ENCODE measurements at places on chromosomes 2 and 18.

GRCh38 chr2:9952286-9952737 lies 819 bp downstream of the GRHL1 start:
- DNase-seq, result no peak

DNA sequence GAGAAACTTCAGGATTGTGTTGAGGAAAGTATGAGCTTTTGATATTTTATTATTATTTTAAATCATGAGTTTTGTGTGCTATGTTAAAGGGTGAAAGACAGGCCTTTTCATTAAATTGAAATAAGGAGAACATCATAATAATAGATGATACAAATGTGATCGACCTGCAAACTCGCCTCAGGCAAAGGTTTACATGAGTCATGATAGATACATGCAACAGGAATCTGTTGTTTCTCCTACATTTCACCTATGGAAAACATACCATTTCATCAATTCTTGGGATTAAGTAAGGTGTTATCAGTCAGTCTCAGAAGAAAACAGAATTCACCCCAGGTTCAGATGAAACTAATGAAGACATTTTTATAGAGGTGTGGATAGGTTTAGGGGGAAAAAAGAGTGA lies 1992.5 kb upstream of the PIK3C3 start:
- DNase-seq, result no peak

- no peak for DNase-seq
Measured at GRCh38 chr2:205773989-205774388, 91.7 kb downstream of the NRP2 start.

DNA sequence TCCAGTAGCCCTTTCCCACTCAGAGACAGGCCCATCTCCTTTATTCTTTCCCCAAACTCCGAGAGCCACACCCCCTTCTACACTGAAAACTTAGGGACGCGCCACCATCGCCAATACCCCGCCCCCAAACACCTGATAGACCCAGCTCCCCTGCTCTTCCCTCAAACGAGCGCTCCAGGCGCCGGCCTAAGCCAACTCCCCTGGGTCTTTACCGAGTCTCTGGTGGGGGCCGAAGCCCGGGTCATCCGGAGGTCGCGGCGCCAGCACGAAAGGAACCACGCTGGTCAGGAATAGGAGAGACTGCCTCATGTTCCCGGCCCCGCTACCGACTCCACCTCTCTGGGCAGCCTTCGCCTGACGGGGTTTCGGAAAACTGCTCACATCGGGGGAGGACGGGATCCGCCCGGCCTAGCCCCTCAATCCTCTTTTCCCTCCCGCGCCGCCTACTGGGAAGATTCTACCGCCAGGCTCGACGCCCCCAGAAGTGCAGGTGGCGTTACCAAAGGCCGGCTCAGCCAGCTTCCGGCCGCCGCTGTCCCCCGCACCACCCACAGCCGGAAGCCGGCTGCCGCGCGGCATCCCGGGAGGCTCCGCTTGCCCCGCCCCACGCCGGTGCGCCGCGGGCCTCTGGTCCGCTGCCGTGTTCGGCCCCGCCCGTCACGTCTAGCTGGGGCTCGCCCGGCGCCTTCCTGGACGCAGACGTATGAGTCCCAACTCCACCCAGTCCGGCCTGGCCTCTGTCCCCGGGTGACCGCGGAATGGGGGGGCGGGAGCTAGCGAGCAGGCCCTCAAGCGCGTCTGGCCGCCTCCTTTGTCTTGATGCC lies at the start of gene ADAM17:
ADAM17 (minus strand) TSS at position 534 of the 824 bp plus-strand sequence; CDS start at position 309, 225 bp downstream.
- peak; percentile 99 for DNase-seq

GRCh38 chr2:173048522-173048896 lies 27.1 kb upstream of the MAP3K20 start:
- no peak for DNase-seq

- no peak for DNase-seq
Measured at GRCh38 chr2:63092857-63093256, 42.2 kb downstream of the OTX1 start.

DNA sequence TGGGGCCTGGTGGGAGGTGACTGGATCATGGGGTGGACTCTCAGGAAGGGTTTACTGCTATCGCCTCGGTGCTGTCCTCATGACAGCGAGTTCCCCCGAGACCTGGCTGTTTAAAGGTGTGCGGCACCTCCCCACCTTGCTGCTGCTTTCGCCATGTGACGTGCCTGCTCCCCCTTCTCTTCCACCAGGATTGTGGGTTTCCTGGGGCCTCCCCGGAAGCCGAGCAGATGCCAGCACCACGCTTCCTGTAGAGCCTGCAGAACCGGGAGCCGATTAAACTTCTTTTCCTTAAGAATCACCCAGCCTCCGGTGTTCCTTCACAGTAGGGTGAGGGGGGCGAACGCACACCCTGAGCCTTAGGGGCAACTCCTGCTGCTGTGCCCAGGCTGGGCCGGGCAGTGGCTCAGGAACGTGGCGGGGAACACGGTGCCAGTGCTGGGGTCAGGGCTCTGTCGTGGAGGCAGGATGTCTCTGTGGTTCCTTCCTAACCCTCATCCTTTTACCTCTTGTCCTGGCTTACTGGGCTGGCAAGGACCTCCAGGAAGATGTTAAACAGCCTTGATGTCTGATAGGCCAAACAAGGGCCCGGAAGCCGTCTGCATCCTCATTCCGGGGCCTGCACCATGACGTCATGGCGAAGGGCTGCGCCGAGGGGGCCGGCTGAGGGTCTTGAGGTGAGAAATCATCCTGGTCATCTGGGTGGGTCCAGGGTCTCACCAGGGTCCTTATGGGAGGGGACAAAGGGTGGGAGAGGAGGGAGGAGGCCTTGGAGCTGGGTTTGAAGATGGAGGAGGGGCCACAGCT lies 12.7 kb downstream of the NEU4 start:
- DNase-seq, result no peak

- DNase-seq, result no peak
Measured at GRCh38 chr18:26791676-26792075, 73.8 kb downstream of the AQP4 start.

GRCh38 chr2:25377822-25378421 lies 36.2 kb upstream of the DNMT3A start:
- no peak for DNase-seq

- no peak for DNase-seq
Measured at GRCh38 chr18:22348521-22349316, 69.0 kb downstream of the CTAGE1 start.

- no peak for DNase-seq
Measured at GRCh38 chr18:54284981-54285785, 15.9 kb downstream of the POLI start.

- DNase-seq, result no peak
Measured at GRCh38 chr2:237889016-237889415, 29.6 kb downstream of the RAMP1 start.

DNA sequence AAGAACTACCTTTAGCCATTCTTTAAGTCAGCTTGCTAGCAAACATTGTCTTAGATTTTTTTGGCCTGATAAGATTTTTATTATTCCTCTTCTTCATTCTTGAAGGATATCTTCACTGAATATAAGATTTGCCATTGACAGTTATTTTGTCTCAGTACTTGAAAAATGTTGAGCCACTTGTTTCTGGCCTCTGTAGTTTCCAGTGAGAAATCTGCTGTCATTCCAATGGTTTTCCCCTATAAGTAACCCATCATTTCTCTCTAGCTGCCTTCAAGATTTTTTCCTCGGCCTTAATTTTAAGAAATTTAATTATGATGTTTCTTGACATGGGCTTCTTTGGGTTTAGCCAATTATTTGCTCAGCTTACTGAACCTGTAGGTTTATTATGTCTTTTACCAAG lies 32.6 kb downstream of the ACOXL start:
- no peak for DNase-seq

- DNase-seq, result no peak
Measured at GRCh38 chr2:55965276-55965675, 41.7 kb upstream of the EFEMP1 start.

DNA sequence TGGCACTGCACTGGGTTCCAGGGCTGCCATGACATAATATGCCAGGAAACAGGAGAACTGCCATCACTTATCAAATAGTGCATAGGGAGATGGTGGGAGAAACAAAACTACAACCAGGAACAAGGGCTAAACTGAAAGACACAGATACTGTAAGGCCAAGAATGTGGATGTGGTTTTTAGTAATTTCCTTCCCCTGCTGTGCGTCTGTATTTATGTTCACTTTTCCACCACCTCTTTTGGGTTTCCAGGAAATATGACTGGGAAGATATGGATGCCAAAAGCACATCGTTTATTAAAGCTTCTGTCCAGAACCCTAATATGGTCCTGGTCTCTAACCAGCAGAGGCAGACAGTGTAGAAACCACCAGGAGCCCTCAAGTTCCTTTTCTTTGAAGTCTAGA lies 759.7 kb upstream of the FANCL start:
- no peak for DNase-seq

DNA sequence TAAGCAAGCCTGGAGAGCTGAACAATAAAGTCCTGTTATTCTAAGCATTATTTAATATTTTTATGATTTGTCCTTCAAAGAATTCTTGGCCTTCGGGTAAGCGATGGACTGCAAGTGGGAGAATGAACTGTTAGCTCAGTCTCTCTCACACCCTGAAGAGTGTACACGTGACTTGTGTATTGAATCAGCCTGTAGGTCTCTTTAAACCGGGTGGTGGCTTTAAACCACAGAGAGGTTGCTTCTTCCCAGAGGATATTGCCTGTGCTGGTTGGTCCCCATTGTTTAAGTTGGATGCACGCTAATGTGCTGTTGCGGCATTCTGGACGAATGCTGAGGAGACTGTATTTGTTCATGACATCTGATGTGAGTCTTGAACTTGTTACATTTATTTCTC lies 183.3 kb downstream of the LTBP1 start:
- no peak for DNase-seq

DNA sequence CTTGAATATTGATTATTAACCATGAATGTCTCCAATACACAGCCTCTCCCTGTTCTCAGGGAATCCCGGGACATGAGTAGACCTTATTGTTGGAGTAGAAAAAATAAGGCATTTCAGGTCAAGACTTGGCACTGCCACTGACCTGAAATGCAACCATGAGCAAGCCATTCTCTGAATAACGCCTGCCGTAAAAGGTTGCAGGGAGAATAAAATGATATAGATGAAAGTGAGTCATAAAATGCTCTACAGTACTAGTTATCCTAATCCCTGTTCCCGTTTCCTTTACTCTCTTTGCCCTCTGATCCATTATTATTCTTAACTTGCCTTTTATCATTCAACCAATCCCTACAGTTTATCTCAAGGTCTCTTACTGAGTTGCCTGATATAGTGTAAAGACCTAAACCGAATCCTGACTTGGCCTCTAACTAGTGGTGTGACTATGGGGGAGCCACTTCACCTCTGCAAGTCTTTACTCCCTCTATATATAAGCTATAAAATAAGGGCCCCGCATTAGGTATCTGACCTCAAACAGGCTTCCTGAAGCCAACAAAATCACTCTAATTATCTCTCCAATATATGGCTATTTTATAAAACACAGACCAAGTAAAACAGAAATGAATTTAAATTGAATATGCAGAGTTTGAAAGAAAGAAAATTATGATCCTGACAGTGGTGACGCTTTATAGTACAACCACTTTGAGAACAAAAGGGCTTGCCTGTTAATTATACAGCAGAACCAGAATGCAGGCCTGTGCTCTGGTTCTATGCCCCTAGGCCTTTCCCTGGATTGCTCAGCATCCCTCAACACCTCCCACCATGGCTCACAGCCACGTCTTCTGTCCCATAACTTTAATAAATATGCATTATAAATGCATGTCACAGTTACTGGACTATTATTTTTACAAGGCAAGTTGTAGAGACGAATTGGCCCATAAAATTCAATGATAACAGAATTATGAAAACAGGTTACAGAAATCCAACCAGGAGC lies 183.1 kb downstream of the STK39 start:
- DNase-seq, result no peak

DNA sequence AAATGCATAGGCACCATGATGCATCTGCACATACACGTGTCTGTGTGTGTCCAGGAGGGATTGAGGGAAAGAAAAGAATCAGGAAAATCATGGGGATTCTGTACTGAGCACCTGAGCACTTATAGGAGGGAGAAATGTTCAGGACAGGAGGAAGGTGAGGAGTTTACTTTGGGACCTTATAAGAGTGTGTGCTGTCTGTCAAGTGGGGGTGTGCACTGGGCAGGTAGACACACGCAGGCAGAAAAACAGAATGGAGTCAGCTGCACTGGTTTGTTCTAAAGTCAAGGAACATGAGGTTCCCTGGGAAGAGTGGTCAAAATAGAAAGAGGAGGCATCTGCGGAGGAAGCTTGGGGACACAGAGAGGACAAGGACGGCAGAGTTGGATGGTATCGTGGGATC lies 92.2 kb upstream of the KCTD1 start:
- no peak for DNase-seq

Measured in suppressor macrophage treated with lipopolysaccharide for 1 hour (primary cell).